ENCODE measurements at places on chromosomes 7 and 10.

GRCh38 chr10:16146993-16147392 lies 286.7 kb upstream of the MINDY3 start:
- DNase-seq = no peak

DNA sequence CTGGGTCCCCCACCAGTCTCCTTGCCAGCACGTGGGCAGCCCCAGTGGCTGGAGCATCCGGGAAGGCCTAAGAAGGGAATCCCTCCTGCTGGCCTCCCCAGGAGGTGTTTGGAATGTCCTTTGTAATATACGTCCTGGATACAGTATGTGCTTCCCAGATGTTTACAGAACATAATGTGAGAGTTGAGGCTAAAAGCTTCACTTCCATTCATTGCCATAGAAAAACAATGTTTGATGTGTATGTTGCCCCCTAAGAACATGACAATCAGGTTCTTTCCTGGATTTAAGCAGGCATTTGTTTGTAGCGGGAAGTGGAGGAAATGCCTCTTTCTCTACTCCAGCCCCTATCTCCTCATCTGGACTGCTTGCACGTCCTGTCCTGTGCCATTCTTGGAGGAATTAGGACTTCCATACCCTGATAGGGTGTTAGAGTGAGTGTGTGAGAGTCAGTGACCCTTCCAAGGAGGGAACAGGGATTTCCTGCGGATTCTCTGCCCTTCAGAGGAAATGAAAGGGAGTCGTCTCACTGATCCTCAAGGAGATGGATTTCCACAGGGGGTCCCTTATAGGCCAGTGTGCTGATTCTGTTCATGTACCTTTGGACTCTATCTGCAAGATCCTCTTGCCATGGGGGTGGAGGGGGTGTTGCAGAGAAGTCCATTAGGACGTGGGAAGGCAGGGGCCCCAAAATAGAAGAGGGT lies 1.2 kb downstream of the IGFBP1 start:
- no peak for DNase-seq

DNA sequence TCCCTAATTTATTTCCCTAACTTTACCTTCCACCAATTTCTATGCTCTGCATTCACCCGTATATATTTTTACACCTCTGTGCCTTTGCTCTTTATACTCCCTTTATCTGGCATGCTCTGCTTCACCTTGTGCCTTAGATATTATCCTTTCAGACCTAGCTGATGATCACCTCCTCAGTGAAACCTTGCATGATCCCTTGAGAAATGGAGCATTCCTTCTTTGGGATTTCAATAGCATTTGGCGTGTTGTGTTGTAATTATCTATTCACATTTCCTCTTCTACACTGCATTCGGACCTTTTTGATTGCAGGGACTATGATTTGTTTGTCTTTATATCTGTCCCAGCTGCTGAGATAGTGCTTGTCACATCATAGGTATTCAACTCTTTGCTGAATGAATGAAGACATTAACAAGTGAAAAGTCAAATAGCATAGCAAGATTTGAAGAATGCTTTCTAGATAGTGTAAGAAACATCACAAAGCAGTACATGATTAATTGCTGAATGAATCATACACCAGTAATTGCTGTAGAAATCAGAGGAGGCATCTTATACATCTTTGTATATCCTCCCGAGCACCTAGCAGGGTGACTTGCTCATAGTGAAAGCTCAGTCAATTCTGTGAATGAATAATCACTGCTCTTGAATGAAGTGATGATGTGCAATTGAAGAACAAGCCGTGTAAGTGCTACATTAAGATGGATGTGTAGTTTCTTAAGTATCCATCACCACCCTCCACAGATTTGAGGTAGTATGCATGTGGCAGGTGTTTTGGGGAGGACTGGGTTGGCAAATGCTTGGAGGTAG lies 2.0 kb upstream of the TM9SF3 start:
- no peak for DNase-seq

DNA sequence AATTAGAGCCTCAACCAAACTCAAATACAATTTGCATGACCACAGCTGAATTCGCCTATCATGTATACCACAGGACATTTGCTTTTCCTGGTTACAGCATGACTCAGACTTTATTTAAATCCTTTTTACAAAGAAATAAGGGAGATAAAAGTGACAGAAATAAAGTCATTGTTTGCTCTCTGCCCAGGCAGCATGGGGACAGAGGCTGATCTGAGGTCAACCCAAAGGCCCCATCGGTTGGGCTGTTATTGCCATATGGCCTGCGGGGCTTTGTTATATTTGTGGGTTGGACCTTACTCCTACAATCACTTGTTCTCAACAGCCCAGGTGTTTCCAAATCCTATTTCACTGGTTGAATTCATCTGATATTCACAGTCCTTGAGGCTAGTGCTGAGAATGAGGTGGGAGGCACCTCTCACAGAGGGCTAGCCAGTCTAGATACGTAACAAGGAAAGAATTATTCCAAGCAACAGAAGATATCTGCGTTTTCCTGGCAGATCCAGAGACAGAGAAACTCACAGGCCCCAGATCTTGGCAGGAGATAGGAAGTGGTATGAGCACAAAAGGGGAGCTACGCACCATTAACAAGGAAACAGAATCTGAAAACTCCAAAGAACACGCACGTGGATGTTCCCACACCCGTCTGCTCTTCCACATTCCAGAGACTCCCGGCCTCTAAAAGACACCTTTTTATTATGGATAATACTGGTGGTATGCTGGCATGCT lies 117.3 kb downstream of the HIPK2 start:
- no peak for DNase-seq

- peak; percentile 2 for DNase-seq
Measured at GRCh38 chr7:124246262-124246863, 213.5 kb upstream of the TMEM229A start.

DNA sequence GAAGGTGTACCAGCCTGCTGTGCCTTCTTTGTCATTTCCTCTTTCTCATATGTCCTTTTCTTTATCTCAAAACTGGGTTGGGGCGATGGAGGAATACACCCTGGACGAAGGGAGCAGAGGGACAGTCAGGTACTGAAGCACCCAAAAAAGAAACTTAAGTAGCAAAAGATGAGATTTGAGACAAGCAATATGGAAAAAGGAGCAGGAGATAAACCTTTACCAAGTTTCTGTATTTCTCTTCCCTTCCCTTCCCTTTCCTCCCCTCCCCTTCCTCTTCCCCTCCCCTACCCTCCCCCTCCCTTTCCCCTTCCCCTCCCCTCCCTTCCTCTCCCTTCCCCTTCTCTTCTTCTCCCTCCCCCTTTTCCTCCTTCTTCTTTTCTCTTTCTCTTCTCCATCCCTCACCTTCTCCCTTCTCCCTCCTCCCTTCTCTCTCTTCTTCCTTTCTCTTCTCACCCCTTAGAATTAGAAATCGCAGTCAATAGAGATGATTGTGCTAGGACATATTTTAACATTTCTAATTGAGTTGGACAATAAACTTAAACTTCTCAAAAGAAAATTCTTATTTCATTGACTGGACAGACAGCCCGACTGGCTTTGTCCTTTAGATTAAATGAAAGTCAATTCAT lies 114.7 kb upstream of the PLXDC2 start:
- no peak for DNase-seq

- DNase-seq = no peak
Measured at GRCh38 chr7:3748389-3748788, 447.3 kb downstream of the SDK1 start.

- DNase-seq = no peak
Measured at GRCh38 chr7:110204527-110204926, 886.4 kb upstream of the LRRN3 start.

GRCh38 chr7:44472843-44473242 lies 17.6 kb downstream of the NUDCD3 start:
- no peak for DNase-seq

All from skeletal muscle cell (primary cell).